B cell (primary cell): ENCODE measurements at places on chromosomes 6 and 20. TPM values are rescaled to one million over a fixed set of nuclear protein-coding genes. Genes with fewer than 3 reads are reported as not detected.

STMND1 gene
- not detected in 2 replicates for total RNA-seq

MAK gene
- total RNA-seq: not detected in 2 replicates

MEI4 gene
- total RNA-seq: not detected in 2 replicates

SLA2 gene
- 0.58 and 0.76 TPM in 2 replicates for total RNA-seq

C6orf15 gene
- total RNA-seq: not detected in 2 replicates

FAM209B gene
- total RNA-seq: 1.9 and 2.2 TPM in 2 replicates

GFOD1 gene
- 42.4 and 44.6 TPM in 2 replicates for total RNA-seq

SLC52A3 gene
- not detected in 2 replicates for total RNA-seq

WFDC2 gene
- total RNA-seq: 1.0 TPM in 1 of 2 replicates, not detected in the other

TOX2 gene
- total RNA-seq: 4.1 and 6.3 TPM in 2 replicates

HEY2 gene
- total RNA-seq: not detected in 2 replicates

CD83 gene
- total RNA-seq: 332 and 339 TPM in 2 replicates

CPNE1 gene
- 323 and 331 TPM in 2 replicates for total RNA-seq

STX11 gene
- total RNA-seq: 10.3 and 11.6 TPM in 2 replicates

TCP11 gene
- total RNA-seq: not detected in 2 replicates

THBD gene
- total RNA-seq: not detected in 2 replicates

PAX1 gene
- total RNA-seq: not detected in 2 replicates

CHD6 gene
- total RNA-seq: 117 and 125 TPM in 2 replicates

ID4 gene
- not detected in 2 replicates for total RNA-seq

DUSP15 gene
- 1.8 and 3.3 TPM in 2 replicates for total RNA-seq
